ENCODE measurements at places on chromosomes 4 and X. TPM values are rescaled to one million over a fixed set of nuclear protein-coding genes. Genes with fewer than 3 reads are reported as not detected.
A peak's percentile ranks its signal among the peaks of the same experiment; 100 is the strongest.

GRCh38 chr4:40971338-40971737, 221.6 kb downstream of the NSUN7 start:
- DNase-seq: no peak

DNA sequence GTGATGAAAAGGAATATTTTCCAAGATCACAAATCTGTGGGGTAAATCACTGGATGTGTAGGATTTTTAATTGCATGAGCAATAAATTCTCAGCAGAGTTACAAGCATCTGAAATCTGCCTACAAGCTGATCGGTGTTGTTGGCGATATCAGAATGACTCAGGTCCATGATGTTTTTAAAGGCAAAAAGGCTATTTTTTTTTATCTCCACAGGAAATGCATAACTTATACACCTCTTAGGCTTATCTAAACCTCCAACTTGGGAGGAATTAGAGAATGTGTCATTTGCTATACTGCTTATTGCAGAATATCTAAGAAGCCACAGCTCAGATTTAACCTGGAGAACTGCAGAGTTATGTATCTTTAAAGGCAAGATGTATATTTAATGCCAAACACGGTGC, 61.6 kb downstream of the KIT start:
- no peak for DNase-seq

GRCh38 chr4:37978248-37978924, 18.2 kb downstream of the PTTG2 start:
- DNase-seq: peak; percentile 28

- no peak for DNase-seq
Observed at GRCh38 chr4:24910499-24910898, 2.3 kb downstream of the CCDC149 start.

MID1 gene
- 1.1 TPM for total RNA-seq

RIPPLY1 gene
- not detected for total RNA-seq

- peak; percentile 94 for DNase-seq
Observed at GRCh38 chr4:25233737-25234389, at the start of gene PI4K2B. PI4K2B (plus strand) TSS chr4:25234033; CDS start chr4:25234164, 131 bp downstream.

GRCh38 chr4:17567271-17567670, 9.7 kb upstream of the LAP3 start:
- DNase-seq: no peak

DNA sequence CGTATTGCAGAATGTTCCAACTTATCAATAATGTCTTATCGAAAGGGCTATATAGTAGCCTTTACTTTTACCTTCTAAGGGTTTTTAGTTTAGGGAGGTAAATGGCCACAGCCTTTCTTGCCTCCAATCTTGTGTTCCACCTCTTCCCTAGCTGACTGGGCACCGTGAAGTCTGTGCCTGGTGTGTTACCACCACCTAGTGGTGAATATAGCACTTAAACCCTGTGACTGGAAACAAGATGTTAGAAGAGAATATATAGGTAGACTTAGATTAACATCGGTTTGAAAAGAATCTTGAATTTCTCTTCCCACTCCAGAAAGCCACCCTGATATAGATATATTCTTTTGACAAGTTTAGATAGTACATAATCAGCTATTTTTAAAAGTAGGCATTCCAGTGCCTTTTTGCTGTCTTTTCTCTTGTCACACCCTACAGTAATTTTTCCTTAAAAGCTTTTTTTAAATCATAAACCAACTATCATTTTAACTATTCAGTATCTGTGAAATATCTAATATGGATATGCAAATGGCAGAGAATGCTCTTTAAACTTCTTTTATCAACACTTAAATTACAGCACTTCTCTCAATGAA, 27.8 kb upstream of the ADH7 start:
- DNase-seq: peak; percentile 44

- no peak for DNase-seq
Observed at GRCh38 chr4:6415031-6415705, 57.2 kb downstream of the PPP2R2C start.

DNA sequence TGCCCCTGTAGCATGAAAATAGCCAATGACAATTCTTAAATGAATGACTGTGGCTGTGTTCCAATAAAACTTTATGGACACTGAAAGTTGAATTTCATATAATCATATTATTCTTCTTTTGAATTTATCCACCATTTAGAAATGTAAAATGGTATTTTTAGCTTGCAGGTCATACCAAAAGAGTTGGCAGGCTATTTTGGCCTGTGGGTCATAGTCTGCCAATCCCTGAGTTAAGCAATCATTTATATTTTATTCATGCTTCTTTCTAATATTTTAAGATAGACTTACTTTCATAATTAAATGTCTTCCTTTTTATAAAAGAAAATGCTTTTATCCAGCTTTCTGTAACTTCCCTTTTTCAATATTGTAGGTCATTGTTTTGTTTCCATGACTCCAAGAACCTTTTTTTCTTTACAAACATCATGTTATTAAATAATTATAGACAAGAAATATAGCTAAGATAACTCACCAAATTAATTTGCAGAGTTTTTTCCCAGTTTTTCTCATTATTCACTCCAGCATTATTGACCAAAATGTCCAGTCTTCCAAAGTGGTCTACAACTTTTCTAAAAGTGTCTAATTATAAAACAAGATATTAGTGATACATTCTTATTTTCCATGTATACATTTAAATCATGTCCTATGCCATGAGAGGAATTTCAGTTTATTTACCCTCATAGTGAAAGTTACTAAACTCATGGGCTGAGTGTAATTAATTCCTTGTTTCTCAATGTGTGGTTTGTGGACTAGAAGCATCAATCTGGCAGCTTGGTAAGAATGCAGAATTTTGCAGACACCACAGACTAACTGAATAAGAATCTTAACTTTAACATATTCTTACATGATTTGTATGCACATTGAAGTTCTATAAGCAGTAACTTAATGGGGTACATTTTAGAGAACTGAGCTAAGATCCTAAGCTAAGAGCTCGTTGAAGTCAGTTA, 4.5 kb downstream of the HPGD start:
- no peak for DNase-seq

DNA sequence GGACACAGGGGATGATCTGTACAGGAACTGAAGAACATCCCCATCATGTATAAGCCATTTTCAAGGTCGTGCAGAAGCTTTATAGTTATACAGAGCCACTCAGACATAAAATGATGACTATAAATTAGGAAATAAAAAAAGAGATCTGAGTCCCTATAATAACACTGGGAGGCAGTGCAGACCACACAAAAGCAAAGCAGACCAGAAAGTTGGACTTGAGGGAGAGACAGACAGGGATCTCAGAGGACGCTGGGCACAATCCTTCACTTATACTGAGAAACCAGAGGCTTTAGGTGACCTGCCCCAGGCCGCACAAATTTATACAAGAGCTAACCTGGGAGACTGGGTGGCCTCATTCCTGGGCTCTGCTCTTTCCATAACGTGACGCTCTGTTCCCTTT, 70.5 kb downstream of the HADH start:
- DNase-seq: no peak

DNA sequence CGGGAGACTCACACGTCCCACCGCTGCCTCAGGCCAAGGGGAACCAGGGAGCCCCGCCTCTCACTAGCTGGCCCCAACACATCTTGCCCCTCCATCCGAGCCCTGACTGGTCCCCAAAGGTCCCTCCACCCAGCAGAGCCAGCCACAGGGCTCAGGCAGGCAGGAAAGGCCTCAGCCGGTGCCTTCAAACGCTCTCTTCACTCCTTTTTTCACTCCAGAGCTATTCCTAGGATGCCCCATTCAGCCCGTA, 1.5 kb upstream of the ARHGAP4 start:
- no peak for DNase-seq

Measured in activated T-cell treated with anti-CD3 and anti-CD28 coated beads, Interleukin-2, amount 50 U/mL, for 72 hours (primary cell).